NCI-H526 (cell line): ENCODE measurements at places on chromosomes 7 and 10.

DNA sequence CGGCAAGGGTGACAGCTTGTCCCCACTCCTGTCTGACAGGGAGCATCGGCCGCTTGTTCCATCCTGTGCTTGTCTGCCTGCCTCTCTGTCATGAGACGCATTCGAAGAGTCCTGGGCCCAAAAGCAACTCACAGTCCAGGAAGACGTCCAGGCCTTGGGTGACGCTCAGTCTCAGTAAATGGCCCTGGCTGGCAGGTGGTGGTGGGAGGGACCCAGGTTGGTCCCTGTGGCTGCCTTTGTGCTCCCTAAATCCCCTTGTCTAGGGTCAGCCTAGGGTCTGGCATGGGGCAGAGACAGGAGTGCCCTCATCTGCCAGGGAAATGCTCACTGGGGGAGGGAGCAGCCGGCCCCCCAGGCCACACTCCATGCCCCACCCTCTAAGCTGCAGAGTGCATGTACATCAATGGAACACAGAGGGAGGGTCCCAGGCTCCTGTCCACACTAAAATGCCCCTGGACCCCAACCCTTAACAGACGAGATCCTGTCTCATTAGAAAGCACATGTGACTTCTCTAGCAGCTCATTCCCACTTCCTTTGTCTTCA is 295.2 kb upstream of the ZNF32 start:
- DNase-seq: no peak

DNA sequence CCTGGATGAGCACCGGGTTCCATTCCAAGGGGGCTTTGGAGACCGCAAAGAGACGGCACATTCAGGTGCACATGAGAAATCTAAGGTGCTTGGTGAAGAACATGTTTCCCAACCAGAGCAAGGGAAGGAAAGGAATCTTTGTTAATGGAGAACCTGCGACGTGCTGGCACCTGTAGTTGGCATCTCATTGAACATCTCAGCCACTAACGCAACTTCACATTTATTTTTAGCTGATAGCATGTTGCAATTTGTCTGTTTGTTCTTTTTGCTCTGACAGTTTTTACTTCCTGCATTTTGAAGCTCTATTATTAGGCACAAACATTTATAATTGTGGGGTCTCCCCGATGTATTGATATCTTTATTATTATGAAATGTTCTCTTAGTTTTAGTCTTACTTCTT is 316.7 kb downstream of the TCERG1L start:
- no peak for DNase-seq

- no peak for DNase-seq
Observed at GRCh38 chr7:29627631-29628030, 64.0 kb downstream of the PRR15 start.

GRCh38 chr7:16268821-16269768 is 152.2 kb downstream of the CRPPA start:
- DNase-seq: no peak

GRCh38 chr7:117588352-117588794 is 108.5 kb downstream of the CFTR start:
- DNase-seq: peak; percentile 37

DNA sequence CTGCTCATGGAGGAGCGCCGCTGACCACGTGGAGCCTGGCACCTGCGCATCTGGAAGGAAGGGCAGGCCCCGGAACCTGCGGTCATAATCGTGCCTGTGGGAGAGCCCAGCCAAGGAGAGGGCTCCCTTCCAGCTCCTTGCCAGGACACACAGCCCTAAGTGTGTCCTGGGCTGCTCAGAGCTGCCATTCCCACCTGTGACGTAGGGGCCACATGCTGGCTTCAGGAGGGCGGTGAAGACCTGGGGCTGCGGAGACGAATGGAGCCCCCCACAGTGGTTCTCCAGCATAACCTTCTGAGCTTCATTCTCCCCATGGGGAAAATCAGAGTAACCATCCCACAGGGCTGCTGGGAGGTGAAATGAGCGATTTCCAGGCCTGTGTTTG is 127.6 kb upstream of the CHST15 start:
- no peak for DNase-seq

GRCh38 chr7:16189026-16189715 is 232.2 kb downstream of the CRPPA start:
- DNase-seq: no peak

GRCh38 chr10:18109341-18109870 is 30.8 kb upstream of the CACNB2 start:
- no peak for DNase-seq
